ENCODE measurements at places on chromosomes 16 and 17.

GRCh38 chr17:71987634-71988033, 133.2 kb upstream of the SOX9 start:
- no peak for DNase-seq

- no peak for DNase-seq
Observed at GRCh38 chr17:62902531-62903220, 63.4 kb upstream of the TANC2 start.

- peak; percentile 11 for DNase-seq
Observed at GRCh38 chr17:64103391-64104364, 26.3 kb downstream of the ERN1 start.

DNA sequence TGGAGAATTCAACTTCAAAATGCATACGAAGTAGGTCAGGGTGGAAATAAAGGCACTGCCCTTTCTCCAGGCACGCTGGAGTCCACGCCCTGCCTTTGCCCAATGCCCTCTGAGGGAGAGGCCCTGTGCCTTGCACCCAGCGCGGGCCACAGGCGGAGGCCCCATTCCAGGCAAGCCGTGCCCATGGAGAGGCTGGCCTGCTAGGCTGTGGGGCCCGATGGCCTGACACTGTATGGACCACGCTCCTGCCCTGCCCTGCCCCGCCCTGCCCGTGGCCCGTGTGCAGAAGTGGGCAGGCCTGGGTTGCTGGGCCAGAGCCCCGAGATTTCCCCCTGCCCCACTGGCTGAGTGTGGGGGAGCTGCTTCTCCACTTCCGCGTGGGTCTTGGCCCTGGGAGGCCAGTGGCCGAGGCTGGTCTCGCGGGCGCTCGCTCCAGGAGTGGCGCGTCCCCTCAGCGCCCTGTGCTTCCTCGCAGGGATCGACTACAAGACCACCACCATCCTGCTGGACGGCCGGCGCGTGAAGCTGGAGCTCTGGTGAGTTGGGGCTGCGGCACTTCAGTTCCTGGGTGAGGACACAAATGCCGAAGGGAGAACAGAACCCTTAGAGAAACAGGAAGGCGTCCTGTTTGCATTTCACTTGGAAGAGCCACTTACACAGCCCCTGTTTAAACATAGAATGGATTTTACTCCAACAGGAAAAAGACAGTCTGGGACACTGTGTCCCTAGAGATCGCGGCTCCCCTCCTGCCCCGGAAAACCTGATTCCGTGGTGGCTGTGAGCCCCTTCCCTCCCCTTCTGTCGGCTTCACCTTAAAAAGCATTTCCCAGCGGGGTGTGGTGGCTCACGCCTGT, 13.8 kb upstream of the WFIKKN1 start:
- DNase-seq = no peak

- no peak for DNase-seq
Observed at GRCh38 chr17:5410594-5411272, 8.7 kb downstream of the NUP88 start.
